ENCODE measurements at places on chromosomes 5 and 9. TPM values are rescaled to one million over a fixed set of nuclear protein-coding genes. Genes with fewer than 3 reads are reported as not detected.

DNA sequence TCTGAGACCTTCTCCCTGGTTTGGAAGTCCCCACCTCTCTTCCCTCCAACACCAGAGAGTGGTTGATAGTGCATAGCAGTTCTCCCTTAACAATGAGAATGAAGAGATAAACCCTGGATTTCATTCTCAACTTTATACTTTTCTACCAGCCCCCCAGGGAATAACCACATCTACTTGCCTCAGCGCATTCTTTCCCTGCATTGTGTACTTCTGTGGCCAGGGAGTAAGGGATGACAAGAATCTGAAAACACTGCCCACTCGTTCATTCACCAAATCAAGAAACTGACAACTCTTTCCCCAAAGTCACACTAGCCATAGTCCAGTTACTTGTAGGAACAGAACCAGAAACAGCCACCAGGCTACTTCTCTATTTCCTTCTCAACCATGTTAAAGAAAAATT lies 46.0 kb upstream of the SPIN1 start:
- DNase-seq: no peak

DNA sequence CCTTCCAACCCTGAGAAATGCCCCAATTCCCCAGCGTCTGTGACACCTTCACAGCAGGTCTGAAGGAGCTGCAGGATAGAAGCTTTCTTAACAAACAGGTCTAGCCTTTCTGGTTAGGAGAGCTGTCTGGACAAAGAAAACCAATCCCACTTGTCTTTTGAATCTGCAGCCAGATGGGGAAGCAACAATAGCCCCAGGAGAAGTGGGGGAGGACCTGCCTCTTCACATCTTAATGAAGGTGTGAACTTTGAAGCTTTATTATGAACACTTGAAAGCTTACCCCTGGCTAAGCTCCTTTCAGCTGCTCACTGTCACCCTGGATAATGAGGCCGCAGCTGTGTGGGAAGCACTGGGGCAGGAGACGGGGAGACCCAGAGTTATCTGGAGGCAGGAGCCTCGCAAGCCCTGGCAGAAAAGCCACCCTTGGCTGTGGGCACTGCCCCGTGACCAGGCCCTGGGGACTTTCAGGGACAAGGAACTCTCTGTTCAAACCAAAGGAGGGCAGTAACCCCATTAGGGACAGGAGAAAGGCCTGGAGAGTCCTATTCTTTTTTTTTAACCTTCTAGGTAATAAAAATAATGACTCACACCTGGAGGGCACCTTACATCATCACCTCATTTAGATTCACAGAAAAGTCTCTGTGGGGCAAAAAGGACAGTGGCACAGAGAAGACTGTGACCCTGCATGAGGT lies 151.8 kb upstream of the RAD23B start:
- no peak for DNase-seq

DNA sequence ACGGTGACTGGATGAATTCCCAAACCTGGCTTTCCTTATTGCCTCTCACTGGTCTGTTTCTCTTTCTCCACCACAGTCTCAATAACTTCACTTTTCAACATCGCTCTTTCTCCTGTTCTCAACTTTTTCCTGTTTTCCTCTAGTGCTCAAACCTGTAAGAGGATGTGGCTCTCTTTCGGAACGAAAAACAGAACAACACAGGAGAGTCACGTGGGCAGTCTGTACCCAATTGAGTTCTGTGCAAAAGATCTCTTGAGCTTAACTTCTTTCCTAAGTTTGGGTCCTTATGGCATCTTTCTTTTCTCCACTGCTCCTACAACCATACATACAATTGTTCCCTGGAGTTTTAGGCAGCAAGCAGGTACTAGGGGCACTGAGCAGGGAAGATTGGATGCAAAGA lies 8.9 kb downstream of the HAVCR1 start:
- DNase-seq: no peak

GRCh38 chr5:57690724-57691123 lies 208.1 kb upstream of the ACTBL2 start:
- DNase-seq: no peak

The PLPP7 gene
- 2.0 TPM for total RNA-seq

DNA sequence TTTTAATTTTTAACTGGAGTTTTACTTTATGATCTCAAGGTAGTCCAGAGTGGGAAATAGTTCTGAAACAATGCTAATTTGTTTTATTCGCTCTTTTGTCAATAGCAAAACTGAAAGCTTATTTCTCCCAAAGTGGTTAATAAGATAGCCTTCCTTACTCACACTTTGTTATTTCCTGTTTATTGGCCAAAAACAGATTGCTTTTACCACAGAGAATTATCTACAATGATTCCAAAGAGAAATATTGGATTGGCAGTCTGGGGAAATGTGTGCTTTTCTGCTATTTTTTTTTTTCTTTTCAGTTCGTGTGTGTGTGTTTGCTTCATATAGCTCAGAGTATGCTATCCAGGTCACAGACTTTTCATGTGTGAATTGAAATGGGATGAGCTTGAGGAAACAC lies 756.7 kb upstream of the RGMB start:
- DNase-seq: no peak

GRCh38 chr5:120465436-120465961 lies 1.4 kb downstream of the PRR16 start:
- DNase-seq: peak; percentile 1

- DNase-seq: no peak
These were observed 137.8 kb downstream of the NIPBL start for GRCh38 chr5:37014321-37014720.

The CBY3 gene
- total RNA-seq: not detected

DNA sequence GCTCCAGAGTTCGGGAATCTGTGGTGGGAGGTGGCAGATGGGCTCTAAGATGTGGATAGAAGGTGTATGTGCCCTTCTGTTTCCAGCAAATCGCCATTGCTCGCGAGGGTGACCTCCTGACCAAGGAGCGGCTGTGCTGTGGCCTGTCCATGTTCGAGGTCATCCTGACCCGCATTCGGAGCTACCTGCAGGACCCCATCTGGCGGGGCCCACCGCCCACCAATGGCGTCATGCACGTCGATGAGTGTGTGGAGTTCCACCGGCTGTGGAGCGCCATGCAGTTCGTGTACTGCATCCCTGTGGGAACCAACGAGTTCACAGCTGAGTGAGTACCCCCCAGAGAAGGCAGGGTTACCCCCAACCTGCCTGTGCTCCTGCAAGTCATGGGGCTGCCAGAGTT lies 70.9 kb upstream of the NIPAL4 start:
- DNase-seq: no peak

The GRXCR2 gene
- total RNA-seq: not detected

- no peak for DNase-seq
These were observed 73.5 kb upstream of the ALDH1A1 start for GRCh38 chr9:73026375-73026774.

The GRM6 gene
- not detected for total RNA-seq

The SHOC1 gene
- not detected for total RNA-seq

- peak; percentile 55 for DNase-seq
These were observed 8.2 kb upstream of the MARCHF3 start for GRCh38 chr5:127038550-127038949.

The ADAMTS12 gene
- total RNA-seq: 3.2 TPM
